Mammary epithelial cell (primary cell): ENCODE measurements at places on chromosomes 11 and 22. TPM values are rescaled to one million over a fixed set of nuclear protein-coding genes. Genes with fewer than 3 reads are reported as not detected.

CNTN5 gene
- not detected for total RNA-seq

GAL3ST1 gene
- total RNA-seq, result not detected in 2 replicates

KIF18A gene
- 1.0 TPM for total RNA-seq

ART1 gene
- not detected for total RNA-seq

DNA sequence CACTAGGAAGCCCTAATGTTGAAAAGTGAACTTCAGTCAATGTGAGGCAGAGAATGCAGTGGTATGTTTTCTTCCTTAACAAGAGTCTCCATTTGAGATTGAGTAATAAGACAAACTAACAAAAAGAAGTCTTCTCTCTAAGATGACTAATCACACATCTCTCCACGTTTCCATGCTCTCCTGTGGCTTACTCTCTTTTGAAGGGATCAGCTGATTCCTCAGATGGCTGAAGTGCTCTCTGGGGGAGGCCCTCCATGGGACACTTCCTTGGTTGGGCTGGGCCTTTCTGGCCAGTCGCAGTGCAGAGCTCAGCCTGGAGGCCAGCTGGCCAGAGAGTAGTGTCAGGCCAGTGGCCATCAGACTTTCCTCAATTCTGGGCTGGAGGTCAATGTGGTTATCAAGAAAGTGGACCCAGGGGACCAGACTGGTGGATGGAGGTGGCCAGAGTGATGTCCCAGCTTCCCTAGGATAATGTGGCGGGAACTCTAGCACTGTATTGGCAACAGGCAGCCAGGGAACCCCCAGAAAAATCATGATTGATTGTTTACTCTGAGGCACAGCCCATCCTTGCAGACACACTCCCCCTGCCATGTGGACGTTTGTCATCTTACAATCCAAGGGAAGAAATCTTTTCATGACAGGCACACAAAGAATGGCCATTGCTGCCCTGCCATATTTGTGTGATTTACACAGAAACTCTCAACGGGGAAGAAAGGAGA lies 14.5 kb downstream of the CSRP3 start:
- DNase-seq, result peak; percentile 26

DNA sequence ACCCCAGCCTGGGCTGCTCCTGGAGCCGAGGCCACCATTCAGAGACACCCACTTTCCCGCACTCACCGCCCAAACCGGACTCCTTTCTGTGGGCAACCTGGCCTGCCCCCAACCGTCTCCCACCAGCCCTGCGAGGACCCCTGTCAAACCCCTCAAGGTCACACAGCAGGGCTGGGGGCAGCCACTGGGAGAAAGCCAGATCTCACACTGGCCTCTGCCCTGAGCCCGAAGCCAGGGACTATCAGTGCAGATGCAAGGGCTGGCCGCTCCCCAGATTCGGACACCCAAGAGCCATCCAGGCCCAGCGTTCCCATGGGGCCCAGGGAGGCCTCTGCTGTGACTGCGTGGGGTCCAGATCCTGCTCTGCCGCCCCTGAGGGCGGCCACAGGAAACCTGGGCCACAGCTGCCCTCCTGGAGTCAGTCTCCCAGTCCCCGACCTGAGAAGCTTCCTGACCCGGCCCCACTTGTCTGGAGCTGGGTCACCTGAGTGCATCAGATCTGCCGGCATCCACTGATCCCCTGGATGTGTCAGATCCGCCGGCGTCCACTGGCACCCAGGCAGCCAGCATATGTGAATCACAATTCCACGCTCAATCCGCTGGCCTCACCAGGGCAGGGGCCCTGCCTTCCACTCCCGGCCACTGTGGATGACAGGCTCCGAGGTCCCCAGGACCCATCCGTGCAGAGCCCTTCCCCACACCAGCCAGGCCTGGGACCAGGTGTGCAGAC lies 139.7 kb downstream of the BRD1 start:
- no peak for DNase-seq

GRCh38 chr11:44408711-44409470 lies 99.0 kb upstream of the ALX4 start:
- DNase-seq, result no peak

GRCh38 chr11:85665733-85666132 lies 804 bp upstream of the CREBZF start:
- DNase-seq, result no peak

- DNase-seq, result no peak
Measured at GRCh38 chr11:100673063-100673462, 14.0 kb upstream of the ARHGAP42 start.

DNA sequence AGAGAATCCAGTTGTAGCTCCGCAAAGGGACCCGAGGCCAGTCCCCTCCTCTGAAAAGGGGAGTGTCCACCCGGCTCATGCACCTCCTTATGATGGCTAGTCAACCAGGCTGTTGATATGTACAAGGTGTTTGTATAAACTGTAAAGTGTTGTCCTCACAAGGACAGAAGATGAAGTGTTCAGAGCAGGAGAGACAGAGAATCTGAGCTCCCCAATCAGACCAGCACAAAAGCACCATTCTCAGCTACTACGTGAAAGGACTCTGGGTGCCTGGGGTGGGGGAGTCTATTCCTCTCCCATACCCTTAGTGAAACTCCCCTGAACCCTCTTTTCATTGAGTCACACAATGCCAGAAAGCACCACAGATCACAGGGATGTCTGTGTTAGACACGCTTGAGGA lies 49.4 kb downstream of the MN1 start:
- no peak for DNase-seq

GRCh38 chr22:37742376-37743171 lies 45.7 kb downstream of the TRIOBP start:
- peak; percentile 95 for DNase-seq

DNA sequence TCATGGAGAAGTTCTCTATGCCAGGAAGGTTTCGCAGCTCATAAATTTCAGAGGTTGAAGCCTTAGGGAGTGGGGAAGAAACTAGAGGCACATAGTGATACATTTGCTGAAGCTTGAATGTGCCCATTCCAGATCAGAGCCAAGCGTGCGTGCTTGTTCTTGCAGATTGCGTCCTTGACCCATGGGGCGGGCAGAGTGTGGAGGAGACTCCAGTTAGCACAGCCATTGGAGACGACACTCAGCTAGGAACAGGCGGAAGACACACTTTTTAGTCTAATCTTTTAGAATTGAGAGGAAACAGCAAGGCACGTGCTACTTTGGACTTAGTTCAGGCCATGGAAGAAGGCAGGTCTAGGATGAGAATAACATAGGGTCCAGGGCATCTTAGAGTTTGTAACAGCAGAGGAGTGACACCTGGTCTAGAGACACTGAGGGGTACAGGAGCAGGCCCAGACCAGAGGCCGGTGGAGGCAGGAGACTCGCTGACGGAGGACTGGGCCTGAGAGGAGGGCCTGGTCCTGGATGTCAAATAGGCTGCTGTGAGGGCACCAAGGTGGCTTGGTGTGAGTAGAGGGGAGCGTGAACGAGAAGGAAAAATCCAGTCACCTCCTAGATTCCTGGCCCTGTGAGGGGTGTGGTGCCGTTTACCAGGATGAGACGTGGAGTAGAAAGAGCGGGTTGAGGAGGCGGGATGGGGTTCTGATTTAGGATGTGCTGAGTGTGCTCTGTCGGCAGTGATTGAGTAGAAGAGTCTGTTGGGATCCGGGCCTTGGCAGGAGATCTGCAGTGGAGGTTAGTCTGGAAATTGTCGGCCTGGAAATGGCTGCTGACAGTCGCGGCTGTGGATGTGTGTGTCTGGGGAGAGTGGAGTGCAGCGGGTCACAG lies 154.7 kb downstream of the TBC1D22A start:
- DNase-seq, result no peak

- DNase-seq, result no peak
Measured at GRCh38 chr11:75029836-75030631, 41.3 kb downstream of the NEU3 start.
